ENCODE measurements at places on chromosomes 12 and 14.

DNA sequence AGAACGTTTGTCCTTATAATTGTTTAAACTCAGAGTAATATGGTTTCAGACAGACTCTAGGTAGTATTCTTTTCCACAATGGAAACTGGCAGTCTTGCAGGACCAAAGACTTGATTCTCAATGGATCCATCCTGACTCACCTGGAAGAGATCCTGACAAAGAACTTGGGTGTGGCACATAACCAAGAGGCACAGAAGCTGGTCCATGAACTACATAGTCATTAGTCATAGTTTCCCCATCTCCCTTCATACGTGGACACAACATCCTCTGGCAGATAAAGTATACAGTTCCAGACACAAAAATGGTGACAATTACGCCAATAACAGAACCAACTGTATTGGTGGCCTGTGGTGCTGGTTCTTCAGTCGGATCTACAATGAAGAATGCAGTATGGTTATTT is 55.8 kb downstream of the BCL2L14 start:
- DNase-seq, result no peak

GRCh38 chr12:71725011-71725410 is 29.7 kb upstream of the RAB21 start:
- no peak for DNase-seq

GRCh38 chr12:81274637-81275529 is 197.0 kb downstream of the ACSS3 start:
- no peak for DNase-seq

DNA sequence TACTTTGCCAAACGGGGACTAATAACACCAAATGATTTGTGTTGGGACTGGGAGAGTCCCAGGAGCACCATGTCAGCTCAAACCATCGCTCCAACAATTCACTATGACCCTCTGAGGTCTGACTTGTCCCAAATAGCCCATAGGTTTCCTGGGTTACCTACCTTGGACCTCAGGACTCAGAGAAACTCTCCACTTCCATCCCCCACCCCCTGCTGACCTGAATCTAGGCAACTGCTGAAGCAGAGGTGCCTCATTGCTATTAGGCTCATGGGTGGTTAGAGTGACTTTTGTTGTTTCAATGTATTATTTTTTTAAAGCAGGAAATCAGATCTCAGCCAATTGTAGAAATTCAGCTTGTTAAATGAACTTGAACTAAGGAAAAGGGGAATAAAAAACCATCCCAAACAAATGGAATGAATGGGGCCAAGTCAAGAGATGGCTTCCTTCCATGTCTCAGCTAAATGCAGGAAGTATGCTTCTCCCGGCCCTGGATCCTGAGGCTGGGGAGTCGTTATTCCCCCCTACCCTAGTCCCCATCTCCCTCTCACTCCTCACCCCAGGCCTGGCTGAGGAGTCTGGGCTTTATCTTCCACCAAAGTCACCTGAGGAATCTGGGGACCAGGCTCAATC is 80.9 kb upstream of the SLC24A4 start:
- no peak for DNase-seq

GRCh38 chr14:76876076-76876475 is 49.9 kb downstream of the LRRC74A start:
- no peak for DNase-seq

DNA sequence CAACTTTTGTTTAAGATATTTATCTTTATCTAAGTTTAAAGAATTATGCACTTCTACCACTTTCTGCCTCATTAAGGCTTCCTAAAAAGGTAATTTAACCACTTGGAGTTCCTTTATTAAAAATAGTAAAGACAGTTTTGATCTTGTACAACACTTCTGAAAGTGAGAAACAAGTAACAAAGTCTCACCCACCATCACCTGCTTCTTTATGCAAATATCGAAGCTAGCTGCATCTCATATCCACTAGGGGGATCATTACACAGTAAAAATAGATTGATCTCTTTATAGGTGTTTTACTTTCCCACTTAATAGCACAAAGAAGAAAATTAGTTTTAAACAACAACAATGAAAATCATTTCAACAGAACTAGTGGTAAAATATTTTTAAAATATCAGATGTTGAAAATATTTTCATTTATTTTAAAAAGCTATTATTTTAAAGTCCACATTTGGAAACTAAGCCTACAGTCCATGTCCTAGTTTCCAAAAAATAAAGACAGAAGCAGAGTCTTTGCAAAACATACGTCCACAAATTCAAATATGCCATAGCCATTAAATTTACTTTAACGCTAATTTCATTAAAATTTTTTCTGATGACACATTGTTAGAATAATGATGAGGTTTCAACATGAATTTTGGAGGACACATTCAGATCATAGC is 160.0 kb upstream of the SOX5 start:
- DNase-seq, result no peak

- no peak for DNase-seq
Observed at GRCh38 chr12:96045566-96045965, 10.2 kb upstream of the LTA4H start.

DNA sequence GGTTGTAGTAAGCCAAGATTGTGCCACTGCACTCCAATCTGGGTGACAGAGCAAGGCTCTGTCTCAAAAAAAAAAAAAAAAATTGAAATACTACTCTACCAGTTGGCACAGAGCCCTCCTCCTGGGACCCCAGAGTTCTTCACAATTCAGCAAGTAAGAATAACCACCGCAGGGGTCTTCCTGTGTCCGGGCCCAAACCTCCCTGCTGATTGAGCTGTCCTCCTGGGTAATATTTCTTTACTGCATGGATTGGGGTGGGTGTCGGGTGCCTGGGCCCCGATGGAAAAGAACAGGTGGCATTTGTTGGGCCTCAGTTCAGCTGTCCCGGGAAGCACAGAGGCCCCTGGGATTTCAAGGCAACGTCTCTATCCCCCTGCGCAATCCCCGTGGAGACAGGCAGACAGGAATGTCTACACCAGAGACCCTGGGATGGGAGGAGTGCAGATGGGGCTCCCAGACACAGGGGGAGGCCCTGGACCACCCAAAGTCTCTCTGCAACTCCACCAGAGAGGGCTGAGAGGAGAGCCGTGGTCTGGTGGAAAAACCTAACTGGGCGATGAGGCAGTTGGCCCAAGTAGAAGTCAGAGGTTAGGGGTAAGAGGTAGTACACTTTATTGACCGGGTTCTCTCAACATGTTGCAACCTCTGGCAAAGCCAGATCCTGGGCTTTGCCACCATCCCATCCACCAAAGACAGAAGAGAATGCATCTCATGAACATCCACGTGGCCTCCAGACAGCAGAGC is 32.7 kb upstream of the VPS37B start:
- no peak for DNase-seq

- no peak for DNase-seq
Observed at GRCh38 chr14:62123961-62124360, 361.7 kb downstream of the SNAPC1 start.

DNA sequence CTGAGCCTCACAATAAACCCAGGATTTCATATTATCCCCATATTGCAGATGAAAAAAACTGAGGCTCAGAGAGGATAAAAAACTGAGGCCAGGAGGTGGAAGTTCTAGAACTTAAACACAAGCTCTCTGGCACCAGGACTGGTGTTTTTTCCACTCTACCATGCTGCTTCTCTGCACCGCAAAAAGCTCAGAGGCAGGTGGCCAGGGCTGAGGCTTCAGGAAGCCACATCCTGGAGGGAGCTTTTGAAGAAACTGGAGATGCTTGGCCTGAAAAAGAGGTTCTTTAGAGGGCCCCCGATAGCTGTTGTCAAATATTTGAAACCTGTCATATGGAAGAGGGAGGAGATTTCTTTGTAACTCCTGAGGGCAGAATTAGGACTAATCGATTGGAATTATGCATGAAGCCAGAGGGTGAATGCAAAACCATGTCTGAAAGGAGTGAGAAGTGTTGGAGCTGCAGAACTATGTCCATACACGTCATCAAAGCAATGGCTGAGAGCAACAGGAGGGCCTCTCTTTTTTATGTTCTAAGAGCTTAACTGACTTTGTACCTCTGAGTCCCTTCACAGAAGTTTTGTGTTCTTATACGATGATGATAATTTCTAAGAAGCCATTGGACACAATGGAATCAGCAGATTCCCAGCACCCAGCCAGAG is 448.6 kb downstream of the FUT8 start:
- no peak for DNase-seq

- DNase-seq, result no peak
Observed at GRCh38 chr14:105473677-105474482, 741 bp upstream of the CRIP2 start.

DNA sequence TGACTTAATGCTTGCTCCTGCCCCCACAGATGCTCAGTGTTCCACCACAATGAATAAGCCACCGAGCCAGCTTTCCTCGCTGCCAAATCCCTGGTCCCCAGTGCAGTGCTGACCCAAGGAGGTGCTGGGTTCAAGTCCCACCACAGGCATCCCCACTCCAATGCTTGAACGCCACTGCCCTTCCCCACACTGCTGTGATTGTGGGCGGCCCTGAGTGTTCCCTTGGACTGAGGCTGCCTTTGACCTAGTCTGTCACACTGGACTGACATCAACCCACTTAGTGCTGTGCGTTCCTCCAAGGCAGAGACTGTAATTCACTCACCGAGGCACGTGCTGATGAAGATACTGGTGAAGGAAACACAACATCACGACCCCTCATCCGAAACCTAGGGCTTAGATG is 83.4 kb upstream of the TMCC3 start:
- DNase-seq, result no peak

DNA sequence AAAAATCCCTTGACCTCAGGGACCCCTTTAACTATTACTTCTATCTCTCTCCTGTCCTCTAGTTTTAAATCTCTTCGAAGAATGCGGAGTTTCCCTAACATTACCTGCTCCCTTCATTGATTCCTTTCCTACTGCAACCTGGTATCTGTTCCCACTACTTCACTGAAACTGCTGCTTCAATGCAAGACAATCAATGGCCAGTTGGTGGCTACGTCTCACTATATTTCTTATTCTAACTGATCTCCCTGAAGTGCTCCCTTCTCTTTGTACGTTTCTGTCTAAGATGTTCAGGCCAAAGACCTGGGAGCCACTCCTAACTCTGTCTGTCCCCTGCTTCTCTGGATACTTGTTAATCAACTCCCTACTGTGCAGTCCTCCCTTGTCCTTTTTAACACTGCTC is 10.3 kb upstream of the KCNA1 start:
- no peak for DNase-seq

DNA sequence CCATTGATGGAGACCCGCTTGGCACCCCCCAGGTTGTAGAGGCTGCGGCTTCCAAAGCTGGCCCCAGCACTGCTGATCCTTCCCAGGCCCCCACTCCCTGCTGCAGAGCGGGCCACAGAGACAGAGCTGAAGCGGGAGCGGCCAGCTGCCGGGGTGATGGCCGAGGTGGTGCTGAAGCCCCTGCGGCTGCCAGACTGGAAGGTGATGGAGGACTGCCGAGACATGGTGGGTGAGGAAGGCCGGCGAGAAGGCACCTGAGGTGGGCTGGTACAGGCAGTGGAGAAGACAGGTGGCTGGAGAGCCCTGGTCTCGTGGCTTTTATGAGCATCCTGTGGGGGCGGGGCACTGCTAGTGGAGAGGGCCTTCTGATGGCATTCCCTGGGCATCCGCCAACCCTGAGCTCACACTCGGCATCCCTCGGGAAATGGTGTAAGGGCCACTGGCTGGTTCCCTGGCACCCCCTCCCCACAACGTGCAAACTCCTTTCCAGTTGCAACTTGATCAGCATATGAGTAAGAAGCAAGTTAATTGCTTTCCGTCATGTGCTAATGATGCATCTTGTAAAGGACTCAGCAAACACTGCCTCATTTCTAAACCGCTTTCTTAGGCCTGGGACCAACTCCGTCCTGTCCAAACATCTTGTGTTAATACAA is at the start of gene KRT75:
Gene KRT75 (minus strand): TSS at position 291 of the 653 bp plus-strand sequence. CDS start 67 bp downstream, at position 224.
- no peak for DNase-seq

DNA sequence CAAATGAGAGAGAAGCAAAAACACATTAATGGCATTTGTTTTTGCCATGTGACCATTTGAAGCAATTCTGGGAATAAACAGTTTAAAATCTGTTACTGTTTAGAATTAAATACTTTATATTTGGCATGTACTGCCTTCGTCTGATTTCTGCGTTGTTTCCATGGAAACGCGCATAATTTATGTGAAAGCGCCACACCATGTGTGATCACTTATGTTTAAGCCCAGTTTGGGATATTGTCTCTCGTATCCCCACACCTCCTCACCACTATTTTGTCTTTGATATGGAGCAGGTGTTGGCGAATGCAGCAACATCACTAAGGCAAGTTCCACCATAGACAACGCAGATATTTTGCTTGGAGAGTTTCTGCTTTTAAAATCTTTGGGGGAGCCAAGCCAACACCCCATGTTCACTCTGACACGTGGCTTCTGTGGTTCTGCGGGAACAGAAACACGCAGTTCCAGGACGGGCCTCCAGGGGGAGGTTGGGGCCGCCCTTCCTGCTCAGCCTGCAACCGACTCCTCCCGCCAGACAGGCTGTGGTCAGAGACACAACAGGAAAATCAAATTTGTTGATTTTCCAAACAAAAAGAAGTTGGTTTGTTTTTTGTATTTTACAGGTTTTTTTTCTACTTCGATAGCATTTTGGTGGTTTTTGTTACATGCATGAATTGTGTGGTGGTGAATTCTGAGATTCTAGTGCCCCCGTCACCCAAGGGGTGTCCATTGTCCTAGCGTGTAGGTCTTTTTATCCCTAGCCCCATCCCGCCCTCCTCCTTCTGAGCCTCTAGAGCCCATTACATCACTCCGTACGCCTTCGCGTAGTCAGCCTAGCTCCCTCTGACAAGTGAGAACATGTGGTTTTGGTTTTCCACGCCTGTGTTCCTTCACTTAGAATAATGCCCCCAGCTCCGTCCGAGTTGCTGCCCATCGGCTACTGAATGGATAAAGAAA is 101.9 kb upstream of the SFSWAP start:
- DNase-seq, result peak; percentile 44

DNA sequence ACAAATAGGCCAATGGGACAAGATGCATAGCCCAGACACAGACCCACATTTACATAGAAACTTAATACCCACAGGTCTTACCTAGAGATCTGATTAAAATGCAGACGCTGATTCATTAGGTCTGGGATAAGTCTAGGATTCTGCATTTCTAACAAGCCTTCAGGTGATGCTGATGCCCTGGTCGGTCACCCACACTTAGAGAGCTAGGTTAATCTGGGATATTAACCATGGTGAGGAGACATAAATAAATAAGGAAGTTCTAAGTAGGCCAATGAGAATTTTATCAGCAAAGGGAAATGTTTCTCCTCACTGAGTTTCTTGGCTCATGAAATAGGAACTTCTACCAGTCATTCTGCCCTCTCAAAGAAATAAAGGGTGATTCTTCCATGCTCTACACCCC is 120.1 kb downstream of the BMP4 start:
- no peak for DNase-seq
